ENCODE measurements at places on chromosomes 2 and 18.

DNA sequence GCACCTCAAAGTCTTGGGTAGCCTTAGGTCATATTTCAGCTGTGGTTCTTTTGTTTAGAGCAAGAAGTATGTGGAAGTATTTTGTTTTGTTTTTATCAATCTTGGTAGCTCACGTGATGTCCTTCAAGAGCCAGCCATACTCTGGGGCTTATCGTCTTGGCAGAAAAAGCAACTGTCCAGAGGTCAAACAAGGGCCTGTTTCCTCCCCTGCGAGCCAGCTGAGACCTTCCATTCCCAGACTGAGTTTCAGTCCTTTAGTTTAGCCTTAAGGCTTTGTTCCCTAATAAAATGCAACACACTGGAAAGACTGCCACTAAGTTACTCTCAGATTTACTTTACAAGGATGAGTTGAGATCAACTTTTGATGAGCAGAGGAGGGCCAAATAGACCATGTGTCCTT is 63.5 kb downstream of the TXNL1 start:
- no peak for DNase-seq
- H3K36me3 ChIP-seq: no peaks in the 10 kb centered on the region
- no peaks in the 10 kb centered on the region for H3K27me3 ChIP-seq
- no peak overlapping the region for H3K4me3 ChIP-seq
- H3K27ac ChIP-seq: no peak overlapping the region
- no peaks in the 10 kb centered on the region for H3K4me1 ChIP-seq

- H3K27me3 ChIP-seq: no peaks in the 10 kb centered on the region
- DNase-seq: no peak
- no peaks in the 10 kb centered on the region for H3K4me1 ChIP-seq
- no peaks in the 10 kb centered on the region for H3K36me3 ChIP-seq
- H3K4me3 ChIP-seq: no peak overlapping the region
These were observed 96.7 kb upstream of the ACKR3 start for GRCh38 chr2:236472720-236473495.

- no peak overlapping the region for H3K4me3 ChIP-seq
- no peak overlapping the region for H3K27ac ChIP-seq
- no peaks in the 10 kb centered on the region for H3K4me1 ChIP-seq
- no peak for DNase-seq
These were observed 230.8 kb downstream of the ANAPC1 start for GRCh38 chr2:111653103-111653624.

- H3K27me3 ChIP-seq: no peaks in the 10 kb centered on the region
- H3K4me3 ChIP-seq: no peak overlapping the region
- no peaks in the 10 kb centered on the region for H3K36me3 ChIP-seq
- DNase-seq: no peak
- no peaks in the 10 kb centered on the region for H3K4me1 ChIP-seq
- no peak overlapping the region for H3K27ac ChIP-seq
These were observed 108.4 kb upstream of the LDAH start for GRCh38 chr2:20931346-20931745.

- H3K27me3 ChIP-seq: no peaks in the 10 kb centered on the region
- no peaks in the 10 kb centered on the region for H3K4me1 ChIP-seq
- H3K27ac ChIP-seq: no peak overlapping the region
- no peaks in the 10 kb centered on the region for H3K36me3 ChIP-seq
- DNase-seq: no peak
- H3K4me3 ChIP-seq: no peak overlapping the region
These were observed 151.5 kb downstream of the NCKAP5 start for GRCh38 chr2:133416736-133417135.

All from CD4-positive, alpha-beta memory T cell (primary cell).